ENCODE measurements at places on chromosomes 1 and 21. TPM values are rescaled to one million over a fixed set of nuclear protein-coding genes. Genes with fewer than 3 reads are reported as not detected.

GRCh38 chr1:97802011-97802410 lies 118.8 kb downstream of the DPYD start:
- DNase-seq = no peak

DNA sequence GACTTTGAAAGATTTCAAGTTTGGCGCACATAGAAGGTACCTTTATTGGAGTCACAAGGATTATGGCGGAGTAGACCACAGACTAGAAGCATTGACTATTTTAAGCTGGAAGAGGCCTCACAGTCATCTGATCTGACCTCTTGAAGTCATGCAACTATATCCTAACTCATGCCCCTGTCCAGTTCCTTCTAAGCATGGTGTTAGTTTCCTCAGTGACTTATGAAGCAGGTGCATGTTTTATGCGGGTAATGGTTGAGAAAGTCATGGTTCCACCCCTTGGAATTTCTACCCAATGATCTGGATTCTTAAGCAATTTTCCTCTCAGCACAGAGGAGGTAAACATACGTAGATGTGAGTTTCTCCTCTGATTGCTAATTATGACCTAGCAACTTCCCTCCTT lies 11.7 kb downstream of the OLFML3 start:
- DNase-seq = peak; percentile 36

- DNase-seq = no peak
Measured at GRCh38 chr1:108053270-108054013, 88.5 kb upstream of the VAV3 start.

GRCh38 chr1:236835491-236835890 lies 40.4 kb downstream of the MTR start:
- no peak for DNase-seq

- DNase-seq = no peak
Measured at GRCh38 chr1:3638676-3639075, 11.2 kb downstream of the WRAP73 start.

Gene PLA2G2C
- not detected for total RNA-seq

Gene LCE1E
- total RNA-seq = not detected

GRCh38 chr1:39322431-39322830 lies 117.9 kb downstream of the MACF1 start:
- no peak for DNase-seq

GRCh38 chr21:46049890-46050667 lies 47.8 kb upstream of the COL6A2 start:
- no peak for DNase-seq

DNA sequence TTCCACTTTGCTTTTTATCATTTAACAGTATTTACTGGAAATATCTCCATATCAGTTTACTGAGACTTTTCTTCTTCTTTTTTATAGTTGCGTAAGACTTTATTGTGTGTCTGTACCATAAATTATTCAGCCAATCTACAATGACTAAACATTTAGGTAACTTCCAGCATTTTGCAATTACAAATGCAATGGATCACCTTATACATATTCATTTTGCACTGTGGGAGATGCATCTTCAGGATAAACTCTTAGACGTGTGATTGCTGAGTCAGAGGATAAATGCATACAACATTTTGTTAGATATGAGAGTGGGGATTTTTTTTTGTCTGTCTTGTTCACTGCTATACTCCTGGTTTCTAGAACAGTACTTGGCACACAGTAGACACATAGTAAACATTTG lies 95.7 kb upstream of the GCLM start:
- DNase-seq = no peak

DNA sequence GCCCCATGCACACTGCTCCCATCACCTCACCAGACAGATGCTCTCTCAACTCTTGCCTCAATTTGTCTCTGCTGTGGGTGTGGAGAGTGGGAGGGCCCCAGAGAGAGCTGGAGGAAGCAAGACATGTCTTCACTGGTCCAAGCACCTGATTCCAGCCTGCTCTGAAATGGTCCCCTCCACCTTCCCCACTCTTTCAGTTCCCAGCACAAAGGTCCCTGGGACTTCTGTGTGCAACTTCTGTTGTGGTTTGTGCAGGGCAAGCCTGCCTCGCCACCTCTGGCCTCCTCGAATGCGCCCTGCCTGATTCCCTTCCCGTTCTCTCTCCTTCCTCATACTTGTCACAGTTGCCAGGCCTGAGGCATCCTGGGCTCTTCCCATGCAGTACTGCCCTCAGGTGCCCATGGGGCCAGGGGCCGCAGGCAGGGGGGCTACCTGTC lies 119.3 kb downstream of the SYT2 start:
- no peak for DNase-seq

GRCh38 chr1:202214089-202214843 lies 20.7 kb downstream of the LGR6 start:
- DNase-seq = no peak

Gene NUDT17
- total RNA-seq = 9.4 TPM

DNA sequence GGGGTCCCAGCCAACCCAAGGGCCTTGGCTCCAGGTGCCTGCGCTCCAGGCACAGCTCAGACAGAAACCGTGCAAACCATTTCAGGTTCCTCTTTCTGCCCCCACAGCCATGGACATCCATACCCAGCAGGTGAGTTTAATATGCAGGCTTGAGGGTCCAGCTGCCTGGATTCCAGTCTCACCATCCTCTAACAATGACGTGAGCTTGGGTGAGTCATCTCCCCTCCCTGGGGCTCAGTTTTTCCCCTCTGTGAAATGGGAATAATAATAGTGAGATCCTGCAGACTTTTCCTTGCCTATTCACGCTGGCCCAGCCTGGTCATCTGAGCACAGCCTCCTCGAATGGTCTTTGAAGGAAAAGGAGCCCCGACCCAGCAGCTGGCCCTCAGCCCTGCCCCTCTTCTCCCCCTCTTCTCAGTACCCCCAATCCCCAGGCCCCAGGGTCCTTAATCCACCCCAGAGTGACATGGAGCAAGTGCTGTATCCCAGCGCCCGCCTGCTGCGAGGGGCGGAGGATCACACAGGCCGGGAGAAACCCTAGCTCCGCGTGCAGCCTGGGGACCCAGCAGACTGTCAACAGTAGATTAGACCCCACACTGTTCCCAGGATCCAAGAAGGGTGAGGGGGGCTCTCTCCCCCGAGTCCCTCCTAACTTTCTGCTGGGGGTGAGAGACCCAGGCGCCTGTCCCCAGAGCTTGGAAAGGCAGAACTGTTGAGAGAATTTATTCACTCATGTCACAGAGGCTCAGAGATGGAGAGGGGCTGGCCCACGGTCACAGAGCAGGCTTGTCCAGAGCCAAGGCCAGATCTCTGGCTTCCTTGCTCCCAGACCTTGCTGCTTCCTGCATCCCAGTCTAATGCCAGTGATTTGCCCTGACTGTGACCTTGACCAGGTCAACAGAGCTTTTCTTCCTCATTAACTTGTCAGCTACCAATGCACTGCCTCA lies 49.2 kb downstream of the TAS1R2 start:
- DNase-seq = no peak

Gene EVA1C
- total RNA-seq = 1.1 TPM
